Stimulated activated CD8-positive, alpha-beta memory T cell treated with anti-CD3 and anti-CD28 coated beads, Interleukin-4, amount 100 ng/mL, for 1 hour (primary cell): ENCODE measurements at places on chromosomes 13 and 19.

DNA sequence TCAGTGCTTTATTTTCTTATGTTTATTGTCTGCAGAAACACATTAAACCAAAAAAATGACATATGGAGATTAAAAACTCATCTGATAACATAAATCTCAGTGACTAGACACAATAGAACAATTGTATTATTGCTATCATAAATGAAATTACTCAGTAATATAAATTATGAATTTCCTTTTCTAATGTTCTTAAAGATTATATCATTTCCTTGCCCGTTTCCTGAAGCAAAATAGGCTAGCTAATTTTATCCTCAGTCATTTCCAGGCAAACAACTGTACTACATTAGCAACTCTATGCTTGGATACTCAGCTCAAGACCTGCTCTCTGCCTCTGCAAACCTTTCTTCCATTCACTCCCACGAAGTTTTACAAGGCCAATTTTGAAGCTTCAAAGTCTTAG lies 61.2 kb downstream of the RFC3 start:
- DNase-seq, result no peak

GRCh38 chr13:37102896-37103295 lies 2.6 kb downstream of the CSNK1A1L start:
- no peak for DNase-seq

DNA sequence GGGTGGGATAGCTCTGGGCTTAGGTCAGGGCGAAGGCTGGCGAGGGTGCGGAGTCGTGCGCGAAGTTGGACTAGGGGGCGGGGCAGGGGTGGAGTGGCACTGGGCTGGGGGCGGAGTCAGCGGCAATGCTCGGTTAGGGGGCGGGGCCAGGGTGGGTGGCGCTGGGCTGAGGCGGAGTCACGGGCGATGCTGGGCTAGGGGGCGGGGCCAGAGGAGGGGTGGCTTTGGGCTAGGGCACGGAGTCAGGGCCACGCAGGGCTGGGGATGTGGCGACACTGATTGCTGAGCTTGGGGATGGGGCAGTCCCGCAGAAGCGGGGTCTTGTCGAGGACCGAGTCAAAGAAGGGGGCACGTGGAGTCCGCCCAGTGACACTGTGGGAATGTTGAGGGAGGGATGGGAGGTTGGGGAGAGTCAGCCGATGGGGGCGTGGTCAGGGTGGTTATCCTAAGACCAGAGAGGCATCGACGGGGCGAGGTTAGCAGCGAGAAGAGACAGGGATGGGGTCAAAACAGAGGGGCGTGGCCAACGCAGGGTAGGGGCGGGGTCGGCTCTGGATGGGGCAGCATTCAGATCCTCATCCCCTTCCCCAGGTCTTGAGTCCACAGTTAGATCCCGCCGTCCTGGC lies 8.7 kb downstream of the HOMER3 start:
- peak; percentile 72 for DNase-seq

GRCh38 chr13:21344662-21345176 lies 114.4 kb downstream of the ZDHHC20 start:
- no peak for DNase-seq

- peak; percentile 14 for DNase-seq
Measured at GRCh38 chr13:49791711-49792549, 552 bp downstream of the KPNA3 start.

DNA sequence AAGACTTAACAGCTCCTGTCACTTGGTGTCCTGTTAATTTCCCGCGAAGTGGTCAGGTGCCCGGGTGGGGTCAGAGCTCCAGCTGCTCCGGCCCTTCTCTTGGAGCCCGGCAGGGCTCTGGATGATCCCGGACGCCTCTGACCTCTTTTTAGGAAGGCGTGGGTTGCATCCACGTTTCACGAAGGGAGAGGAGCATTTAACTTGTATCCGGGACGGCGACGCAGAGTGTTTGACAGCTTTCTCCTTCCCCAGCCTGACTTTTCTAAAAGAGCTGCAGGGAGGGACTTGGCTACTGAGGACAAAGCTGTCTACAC lies 656 bp downstream of the ZNF155 start:
- DNase-seq, result no peak

- DNase-seq, result peak; percentile 52
Measured at GRCh38 chr19:49333811-49334288, 1.4 kb upstream of the CD37 start.

DNA sequence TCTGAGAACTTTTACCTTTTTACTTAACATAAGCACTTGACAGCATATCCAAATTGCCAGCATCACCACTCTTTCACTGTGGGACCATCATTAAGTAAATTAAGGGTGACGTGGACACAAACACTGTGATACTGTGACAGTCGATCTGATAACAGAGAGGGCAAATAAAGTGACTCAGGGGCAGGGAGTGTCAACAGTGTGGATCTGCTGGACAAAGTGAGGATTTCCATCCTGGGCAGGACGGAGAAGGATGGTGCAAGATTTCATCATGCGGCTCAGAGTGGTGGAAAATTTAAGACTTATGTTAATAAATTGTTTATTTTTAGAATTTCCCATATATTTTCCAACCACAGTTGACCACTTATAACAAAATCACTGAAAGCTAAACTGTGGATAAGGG lies 60.0 kb upstream of the WDFY2 start:
- no peak for DNase-seq
